Skin of body (tissue), 3 donors: ENCODE measurements at places on chromosomes 11 and 22.

- no peak for DNase-seq
These were observed 470.1 kb upstream of the LARGE1 start for GRCh38 chr22:34390400-34390799.

DNA sequence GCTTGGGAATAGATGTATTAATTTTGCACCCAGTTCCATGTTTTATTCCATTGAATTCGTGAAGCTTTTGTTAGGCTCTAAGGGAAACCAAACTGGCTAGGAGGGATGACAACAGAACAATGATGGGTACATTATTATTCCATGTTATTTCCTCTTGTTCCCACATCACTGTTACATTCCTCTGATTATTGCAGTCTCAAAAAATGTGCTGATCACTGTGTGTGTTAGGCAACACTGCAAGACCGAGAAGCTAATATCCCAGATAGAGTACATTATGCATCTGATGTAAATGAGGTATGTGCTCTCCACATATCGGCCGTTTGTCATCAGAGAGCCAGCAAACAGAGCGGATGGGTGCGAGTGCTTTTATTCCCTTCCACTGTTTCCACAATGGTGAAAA lies 327.9 kb downstream of the SOX6 start:
- DNase-seq = no peak

DNA sequence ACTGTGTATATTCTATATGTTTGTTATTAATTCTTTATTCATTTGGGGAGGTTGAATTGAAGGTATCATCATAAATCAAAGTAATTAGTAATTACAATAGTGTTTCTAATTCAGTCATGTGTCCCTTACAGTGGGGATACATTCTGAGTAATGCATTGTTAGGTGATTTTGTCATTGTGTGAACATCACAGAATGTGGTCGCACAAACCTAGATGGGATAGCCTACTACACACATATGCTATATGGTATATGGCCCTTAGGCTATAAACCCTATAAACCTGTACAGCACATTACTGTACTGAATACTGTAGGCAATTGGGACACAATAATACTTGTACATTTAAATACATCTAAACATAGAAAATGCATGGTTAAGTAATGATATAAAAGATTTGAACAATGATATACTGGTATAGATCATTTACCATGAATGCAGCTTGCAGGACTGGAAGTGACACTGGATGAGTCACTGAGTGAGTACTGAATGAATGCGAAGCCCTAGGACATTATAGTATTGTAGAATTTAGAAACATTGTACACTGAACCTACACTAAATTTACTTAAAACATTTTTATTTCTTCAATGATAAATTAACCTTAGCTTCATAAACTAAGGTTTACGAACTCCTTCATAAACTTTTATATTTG lies 936.2 kb upstream of the CHORDC1 start:
- no peak for DNase-seq

DNA sequence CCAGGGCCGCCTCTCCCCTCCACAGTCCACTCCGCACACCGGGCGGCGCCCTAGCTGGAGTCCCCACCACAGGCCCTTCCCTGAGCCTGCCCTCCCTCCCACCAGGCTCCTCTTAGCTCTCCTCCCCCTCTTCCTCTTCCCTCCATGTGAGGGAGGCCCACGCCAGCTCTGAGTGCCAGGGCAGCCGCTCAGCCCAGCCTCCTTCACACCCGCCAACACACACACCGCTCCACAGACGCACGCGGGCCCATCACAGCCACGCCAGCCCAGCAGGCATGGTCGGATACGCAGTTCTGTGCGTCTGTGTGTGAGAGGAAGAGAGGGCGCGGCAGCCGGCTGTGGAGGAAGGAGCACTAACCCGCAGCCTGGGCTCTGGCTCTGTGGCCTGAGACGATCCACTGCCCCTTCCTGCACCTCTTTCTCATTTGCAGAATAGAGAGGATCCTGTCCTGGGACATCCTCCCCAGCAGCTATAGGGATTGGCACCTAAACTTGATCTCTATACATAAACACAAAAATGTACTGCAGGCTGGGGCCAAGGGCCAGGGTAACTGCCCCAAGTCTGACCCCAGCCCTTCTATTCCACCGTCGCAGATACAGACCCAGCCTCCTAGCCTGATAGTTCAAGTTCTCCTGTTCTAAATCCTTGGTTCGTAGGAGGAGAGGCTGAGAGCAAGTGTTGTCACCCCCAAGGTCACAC lies 3.5 kb downstream of the CHRM4 start:
- DNase-seq = no peak

- DNase-seq = no peak
These were observed 93.7 kb downstream of the FCHSD2 start for GRCh38 chr11:73048446-73048845.

DNA sequence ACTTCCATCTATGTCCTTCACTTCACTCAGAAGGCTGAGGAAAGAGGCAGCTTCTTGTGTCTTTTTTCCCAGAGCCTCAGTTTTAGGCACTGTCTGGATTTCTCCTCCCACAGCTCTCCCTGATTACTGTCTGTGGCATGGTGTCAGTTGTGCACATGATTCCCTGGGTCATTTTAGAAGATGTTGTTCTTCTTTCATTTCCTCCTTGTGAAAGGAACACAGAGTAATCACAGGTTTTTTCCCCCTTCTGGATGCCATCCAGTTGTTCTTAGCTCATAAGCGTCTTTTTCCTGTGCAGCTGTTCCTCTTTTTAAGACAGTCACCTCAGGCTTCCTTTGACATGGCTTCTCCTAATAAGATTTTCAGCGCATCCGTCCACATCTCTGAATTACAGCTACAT lies 212.2 kb downstream of the FAM181B start:
- no peak for DNase-seq

DNA sequence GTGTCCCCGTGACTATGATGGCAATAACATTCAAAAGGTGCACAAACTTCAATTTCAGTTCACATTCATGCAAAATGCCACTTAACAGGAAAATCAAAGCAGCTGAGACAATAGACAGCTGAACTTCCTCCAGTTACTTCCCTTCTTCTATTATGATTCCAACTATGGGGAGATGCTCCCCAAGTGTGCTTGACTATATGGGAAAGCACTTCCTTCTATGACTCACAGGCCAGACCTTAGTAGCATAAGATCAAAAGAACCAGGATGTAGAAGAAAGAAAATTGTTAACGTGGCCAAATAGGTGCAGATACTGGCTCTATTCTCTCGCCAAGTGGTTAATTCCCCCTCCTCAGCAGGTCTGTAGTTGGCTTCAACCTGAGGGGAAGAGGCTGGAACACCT lies 7.8 kb upstream of the FAT3 start:
- no peak for DNase-seq

DNA sequence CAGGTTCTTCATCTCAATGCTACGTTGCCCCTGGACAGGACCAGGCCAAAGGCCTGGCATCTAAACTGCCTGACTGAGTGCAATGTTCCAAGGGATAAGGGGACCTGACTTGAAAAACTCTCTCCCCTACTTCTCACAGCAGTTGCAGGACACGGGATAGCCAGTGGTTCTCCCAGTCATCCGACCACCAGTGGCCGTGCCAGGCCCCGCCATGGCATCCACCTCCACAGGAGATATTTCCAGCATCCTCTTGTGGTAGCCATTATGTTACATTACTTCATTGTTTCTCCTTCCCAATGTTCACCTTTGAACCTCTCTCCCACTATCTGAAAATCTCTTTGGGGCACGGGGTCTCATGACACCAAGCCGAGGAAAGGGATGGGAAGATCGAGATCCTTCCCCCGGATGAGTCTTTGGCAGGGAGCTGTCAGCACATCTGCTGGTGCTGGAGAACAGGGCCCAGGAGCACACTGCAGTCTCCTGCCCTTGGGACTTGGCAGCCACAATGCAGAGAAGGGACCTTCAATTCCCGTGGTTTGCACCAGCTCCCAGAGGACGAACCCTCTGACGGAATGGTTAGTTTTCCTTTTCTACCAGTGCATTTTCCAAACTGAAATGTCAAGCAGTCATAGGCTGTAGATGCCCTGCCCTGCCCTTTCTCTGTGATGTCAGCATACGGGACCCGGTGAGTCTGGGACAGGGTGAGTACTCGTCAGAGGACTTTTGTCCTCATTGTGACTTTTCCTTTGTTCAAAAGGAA lies 121.2 kb downstream of the ETS1 start:
- DNase-seq = no peak

DNA sequence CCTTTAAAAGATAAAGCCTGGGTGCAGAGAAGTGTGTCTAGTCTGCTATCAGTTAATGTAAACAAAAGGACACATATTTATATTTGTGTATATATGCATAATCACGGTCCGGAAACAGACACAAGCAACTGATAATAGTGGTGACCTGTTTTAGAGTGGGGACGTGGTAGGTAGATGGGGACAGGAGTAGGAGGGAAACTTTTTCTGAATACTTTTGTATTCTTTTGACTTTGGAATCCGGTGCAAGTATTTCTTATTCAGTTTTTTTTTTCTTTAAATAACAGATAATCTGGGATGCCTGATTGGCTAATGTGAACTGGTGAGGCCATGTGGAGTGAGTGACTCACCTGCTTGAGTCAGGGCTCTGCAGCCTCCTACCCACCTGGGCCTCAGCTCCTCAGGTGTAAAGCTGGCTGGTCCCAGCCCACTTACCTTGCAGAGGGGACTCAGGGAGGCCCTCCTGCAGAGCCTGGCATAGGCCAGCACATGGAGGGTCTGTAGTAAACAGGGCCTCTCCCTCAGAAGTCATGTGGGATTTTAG lies 15.3 kb downstream of the MICAL2 start:
- no peak for DNase-seq

GRCh38 chr11:3161309-3161708 lies 3.8 kb downstream of the OSBPL5 start:
- DNase-seq = no peak

DNA sequence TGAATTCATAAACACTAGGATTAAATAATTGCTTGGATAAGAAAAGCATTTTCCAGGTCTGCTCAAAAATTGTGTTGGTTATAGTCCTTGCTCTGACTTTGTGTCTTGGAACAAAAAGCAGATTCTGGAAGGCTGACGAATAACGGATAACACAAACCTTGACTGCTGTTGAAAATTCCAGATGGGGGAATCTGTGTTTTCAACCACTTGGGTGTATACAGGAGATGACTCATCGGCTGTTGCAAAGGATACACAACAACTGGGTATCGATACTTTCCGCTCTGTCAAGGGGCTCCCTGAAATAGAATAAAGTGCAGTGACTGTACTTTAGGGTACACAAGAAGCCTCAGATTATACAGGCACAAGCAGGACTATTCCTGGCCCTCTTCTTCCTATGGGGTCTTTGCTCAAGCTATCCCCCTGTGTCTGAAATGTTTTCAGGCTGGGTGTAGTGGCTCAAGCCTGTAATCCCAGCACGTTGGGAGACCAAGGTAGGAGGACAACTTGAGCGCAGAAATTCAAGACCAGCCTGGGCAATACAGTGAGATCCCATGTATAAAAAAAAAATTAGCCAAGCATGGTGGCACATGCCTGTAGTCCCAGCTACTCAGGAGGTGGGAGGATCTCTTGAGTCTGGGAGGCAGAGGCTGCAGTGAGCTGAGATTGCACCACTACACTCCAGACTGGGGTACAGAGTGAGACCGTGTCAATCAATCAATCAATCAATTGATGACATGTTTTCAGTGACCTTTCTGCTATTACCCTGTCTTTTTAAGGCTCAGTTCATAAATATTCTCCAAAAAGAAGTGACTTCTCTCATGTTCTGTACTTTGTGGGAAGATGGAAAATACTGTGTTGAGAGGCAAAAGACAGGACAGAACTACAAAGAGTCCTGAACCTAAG lies 48.6 kb upstream of the UCP3 start:
- no peak for DNase-seq

- no peak for DNase-seq
These were observed 53.4 kb upstream of the PARVG start for GRCh38 chr22:44127356-44127755.

DNA sequence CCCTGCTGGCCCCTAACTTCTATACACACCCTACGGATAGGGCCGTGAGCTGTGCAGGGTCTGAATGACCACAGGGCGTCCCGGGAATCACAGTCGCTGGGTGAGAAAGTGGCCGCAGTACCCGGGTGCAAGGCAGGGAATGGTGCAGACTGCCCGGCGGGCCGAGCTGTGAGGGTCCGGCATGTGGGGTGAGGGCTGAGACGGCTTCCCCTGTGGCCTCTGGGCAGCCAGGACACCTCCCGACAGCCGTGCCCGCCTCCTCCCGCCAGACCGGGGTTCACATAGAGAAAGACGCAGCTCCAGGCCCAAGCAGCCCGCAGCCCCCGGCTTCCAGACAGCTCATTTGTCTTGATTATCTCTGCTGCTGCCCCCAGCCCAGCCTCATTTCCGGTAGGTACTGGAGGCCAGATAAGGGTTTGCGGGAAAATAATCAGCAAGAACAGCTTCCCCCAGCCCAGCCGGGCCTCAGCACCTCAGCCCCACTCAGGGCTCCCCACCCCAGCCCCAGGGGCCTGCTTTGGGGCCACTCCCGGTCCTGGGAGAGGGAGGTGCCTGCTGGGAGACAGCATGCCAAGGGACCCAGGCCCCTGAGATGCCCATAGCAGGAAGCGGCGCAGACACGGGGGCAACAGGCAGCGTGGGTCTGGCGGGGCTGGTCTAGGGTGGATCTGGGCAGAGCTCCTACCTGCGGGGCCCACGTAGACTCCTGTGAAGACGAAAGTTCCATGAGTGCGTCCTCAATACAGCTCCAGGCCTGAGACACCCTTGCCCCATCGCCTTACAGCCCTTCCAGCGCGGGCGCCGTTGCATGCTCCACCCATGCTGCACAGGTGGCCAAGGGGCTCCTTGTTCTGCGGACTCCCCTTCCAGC lies 123.1 kb downstream of the BRD1 start:
- DNase-seq = no peak

DNA sequence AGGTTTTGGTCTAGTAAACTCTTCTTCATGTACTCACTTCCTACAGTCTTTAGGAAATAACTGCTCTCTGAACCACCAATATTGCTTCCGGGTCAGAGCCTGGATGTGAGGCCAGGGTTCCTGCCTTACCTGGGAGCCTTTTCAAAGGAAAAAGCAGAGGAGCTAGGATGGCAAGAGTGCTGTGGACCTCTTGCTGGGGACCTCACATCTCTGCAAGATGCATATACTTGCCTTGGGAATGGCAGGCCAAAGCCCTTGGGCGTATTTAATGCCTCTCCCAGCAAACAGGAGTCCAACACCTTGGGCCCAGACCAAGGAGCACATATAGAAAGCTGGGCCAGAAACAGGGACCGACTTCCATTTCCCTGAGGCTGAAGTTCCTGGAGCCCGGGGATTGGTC lies 5.3 kb downstream of the GLB1L2 start:
- no peak for DNase-seq
